ENCODE measurements at places on chromosomes 4 and X.

GRCh38 chr4:37781131-37781455 is 45.4 kb upstream of the PGM2 start:
- no peak for DNase-seq

- no peak for DNase-seq
These were observed 16.7 kb downstream of the SLC7A11 start for GRCh38 chr4:138225477-138225876.

DNA sequence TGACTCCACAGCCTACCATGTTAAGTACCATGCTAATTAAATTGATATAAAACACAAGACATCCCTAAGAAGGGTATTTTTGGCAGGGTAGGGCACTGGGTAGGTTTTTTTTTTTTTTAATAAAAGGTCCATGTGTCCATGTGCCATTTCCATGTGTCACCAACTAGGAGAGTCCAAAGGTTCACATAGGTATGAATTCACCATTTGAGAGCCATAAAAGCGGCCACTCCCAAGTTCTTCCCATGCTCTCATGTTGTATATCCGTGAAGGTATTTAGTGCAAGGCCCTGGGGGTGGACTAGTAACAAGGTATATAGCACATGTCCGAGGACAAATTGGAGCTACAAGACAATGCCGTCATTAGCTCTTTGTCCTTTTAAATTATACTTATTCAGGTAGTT is 107.3 kb downstream of the PDE5A start:
- DNase-seq = no peak

GRCh38 chr4:71604785-71605184 is 179.1 kb downstream of the GC start:
- peak; percentile 25 for DNase-seq

DNA sequence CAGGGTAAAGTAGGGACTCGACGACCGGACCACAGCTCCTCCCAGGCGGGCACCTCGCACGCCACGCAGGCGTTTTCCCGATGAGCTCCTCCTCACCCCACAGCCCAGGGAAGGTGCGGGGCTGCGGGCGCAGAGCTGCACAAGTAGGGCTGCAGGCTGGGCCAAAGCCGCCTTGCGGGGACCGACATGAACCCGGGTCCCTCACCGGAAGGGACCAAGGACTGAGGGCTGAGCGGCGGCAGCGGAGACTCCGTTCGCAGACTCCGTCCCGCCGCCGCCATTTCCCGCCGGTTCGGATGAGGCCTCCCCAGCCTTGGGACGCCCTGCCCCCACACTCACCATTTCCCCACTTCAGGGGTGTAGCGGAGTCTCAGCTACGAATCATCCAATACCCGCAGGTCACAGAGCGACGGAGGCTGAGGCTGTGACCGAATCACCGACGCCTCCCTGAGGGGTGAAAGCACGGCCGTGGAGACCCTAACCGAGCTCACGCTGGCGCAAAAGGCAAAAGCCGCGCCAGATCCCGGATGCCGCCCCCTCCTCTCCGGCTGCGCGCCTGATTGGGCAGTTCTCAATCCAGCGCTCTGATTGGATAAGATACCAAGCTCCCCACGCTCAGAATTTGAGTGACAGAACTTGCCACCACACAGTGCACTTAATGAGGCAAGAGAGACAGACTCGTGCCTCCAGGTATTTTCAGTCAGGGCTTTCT is at the start of gene ZNF732:
TSS of gene ZNF732 (minus strand) at position 506 of the 712 bp plus-strand sequence. CDS start at position 342, 164 bp downstream.
- no peak for DNase-seq

DNA sequence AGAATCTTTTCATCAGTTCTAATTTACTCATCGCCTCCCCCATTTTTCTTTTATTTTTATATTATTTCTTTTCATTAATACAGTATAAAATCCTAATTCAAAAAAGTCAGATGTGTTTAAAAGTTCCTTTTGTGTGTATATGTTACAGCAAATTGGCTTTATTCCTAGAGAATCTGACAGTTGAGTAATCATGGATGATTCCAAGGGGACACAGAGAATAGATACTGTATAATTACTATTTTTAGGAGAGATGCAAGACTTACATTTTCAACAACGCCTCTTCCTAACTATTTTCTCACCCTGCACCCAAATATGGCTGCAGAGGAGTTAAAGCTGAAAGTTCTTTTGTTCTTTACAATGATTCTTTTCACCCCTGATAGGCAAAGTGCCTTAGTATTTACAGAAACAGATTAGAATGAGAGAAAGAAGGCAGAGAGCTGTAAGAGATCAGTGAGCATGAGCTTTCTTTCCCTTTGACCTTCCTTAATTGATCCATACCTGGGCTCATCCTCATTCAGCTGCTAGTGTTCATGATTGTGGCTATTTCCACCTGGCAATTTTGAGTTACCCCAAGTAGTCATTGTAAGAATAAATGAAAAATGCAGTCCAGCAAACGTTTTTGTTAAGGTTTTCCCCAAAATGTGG is 210.8 kb downstream of the SLC4A4 start:
- no peak for DNase-seq
